DMS79 treated with DMSO at 0.1 percent for 48 hours (cell line): ENCODE measurements at places on chromosomes 16 and 17.

DNA sequence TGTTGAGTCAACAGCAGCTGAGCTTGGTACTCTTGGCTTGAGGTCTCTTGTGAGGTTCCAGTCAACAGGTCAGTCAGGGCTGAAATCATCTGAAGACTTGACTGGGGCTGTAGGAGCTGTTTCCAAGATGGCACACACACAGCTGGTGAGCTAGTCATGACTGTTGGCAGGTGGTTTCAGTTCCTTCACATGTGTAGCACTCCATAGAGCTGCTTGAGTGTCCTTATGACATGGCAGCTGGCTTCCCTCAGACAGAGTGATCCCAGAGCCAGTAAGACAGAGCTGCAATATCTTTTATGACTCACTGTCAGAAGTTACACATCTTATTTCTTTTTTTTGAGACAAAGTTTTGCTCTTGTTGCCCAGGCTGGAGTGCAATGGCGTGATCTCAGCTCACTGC lies 19.5 kb upstream of the GAS7 start:
- DNase-seq = no peak

GRCh38 chr17:78154903-78155811 lies 9.0 kb downstream of the C17orf99 start:
- no peak for DNase-seq

DNA sequence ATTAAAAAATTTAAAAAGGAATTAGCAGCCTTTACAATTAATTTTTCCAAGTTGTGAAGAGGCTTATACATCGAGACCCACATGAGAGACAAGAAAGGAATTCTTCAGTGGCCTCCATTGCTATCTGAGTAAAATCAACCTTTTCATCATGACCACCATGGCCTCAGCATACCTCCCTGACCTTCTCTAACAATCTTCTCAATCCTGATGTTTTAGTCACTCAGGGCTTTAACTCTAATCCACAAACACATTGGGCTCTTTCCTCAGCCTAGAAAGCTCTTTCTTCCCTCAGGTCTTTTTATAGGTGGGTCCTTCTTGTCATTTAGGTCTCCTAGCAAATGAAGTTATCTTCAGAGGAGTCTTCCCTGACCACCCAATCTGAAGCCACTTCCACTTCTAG lies 46.4 kb downstream of the SPOP start:
- no peak for DNase-seq

- DNase-seq = peak; percentile 9
Measured at GRCh38 chr16:53924331-53925106, 220.6 kb downstream of the FTO start.

DNA sequence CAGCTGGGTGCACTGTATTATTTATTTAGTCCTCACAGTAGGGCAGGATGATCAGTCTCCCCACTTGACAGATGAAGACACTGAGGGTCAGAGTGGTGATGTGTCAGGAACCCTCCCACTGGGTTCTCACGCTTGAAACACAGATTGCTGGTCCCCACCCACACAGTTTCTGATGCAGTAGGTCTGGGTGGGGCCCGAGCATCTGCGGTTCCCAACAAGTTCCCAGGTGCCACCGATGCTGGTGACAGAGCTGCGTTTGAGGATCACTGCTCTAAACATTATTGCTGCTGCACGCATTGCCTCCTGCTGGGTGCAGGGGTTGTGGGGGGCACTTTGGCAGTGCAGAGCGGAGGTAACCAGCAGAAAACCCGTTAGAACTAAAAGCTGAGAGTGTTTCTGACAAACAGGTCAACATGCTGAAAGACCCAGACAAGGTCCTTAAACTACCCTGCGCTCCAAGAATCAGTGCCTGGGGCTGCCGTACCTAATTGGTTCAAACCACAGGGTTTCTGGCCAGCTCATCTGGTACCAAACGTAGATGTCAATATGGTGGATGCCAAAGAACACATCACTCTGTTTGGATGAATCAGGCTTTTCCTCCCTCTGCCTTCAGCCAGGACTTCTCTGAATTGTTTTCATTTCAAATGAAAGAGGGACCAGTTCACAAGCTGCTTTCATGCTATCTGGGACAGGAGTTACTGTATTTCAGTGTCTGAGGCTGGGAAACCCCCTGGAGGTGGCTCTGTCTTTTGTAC lies 76.0 kb downstream of the ABCC1 start:
- DNase-seq = no peak

- peak; percentile 20 for DNase-seq
Measured at GRCh38 chr17:1153795-1154546, 25.8 kb downstream of the ABR start.

- no peak for DNase-seq
Measured at GRCh38 chr17:21089145-21089544, 37.6 kb upstream of the DHRS7B start.

DNA sequence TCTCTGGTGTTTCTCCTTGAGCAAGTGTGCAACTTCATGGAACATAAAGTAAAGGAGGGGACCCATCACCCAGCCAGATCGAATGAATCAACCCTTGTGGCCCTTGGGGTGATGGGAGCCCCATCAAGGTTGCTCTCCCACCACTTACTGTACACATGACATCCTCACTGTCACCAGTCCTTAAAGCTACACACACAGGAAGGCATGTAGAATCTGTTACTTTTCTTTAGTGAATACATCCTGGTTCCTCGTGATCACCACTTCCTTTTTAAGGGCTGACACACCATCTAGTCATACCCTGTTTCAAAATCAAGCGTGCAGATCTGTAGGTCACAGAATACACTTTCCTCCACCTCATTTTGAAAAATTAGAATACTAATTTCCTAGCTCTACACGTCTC lies 22.6 kb upstream of the MPHOSPH6 start:
- DNase-seq = no peak

DNA sequence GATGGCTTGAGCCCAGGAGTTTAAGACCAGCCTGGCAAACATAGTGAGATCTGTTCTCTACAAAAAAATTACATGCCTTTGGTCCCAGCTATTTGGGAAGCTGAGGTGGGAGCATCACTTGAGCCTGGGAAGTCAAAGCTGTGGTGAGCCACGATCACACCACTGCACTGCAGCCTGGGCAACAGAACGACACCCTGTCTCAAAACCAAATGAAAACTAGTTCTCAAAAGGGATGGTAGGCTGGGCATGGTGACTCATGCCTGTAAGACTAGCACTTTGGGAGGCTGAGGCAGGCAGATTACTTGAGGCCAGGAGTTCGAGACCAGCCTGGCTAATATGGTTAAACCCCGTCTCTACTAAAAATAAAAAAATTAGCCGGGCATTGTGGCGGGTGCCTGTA lies 31.1 kb downstream of the PPM1D start:
- no peak for DNase-seq

GRCh38 chr17:59149841-59150511 lies 5.0 kb downstream of the SKA2 start:
- DNase-seq = no peak

- DNase-seq = no peak
Measured at GRCh38 chr16:69399361-69399760, 13.6 kb upstream of the TERF2 start.

DNA sequence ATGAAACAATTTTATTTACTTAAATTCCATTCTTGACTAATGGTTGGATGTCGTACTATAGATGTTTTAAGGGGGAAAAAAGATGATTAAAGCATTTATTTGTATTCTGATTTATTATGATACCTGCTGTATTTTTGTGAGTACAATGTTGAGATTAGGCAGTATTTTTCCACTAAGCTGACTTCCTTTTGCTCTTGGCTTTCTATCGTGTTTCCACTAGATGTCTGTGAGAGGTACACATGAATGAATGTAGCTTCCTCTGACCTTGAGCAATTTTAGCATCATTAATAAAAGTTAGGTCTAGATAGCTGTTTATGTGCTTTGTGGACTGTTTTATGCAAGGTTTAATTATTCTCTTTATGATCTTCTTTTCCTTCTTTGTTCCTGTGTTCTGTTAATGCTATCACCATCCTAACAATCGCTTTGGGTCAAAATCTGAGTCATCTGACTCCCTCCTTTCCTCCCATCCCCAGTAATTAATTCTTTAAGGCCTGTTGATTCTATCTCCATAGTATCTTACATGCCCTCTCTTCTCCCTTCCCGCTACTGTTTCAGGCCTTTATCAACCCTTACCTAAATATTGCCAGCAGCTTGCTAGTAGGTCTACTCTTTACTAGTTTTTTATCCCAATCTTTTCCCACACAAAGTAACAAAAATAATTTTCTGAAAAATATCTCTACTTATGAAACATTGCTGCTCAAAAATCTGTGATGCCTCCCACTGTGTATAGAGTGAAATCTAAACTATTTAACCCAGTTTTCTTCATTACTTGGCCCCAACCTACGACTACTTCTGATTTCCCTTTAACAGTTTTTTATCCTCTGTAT lies 76.0 kb downstream of the VMP1 start:
- no peak for DNase-seq
